CD4-positive, alpha-beta T cell treated with Interleukin-12 subunit alpha and Interleukin-12 subunit beta, for 1 hour (primary cell): ENCODE measurements at places on chromosomes 2 and 18.
A peak's percentile ranks its signal among the peaks of the same experiment; 100 is the strongest.

DNA sequence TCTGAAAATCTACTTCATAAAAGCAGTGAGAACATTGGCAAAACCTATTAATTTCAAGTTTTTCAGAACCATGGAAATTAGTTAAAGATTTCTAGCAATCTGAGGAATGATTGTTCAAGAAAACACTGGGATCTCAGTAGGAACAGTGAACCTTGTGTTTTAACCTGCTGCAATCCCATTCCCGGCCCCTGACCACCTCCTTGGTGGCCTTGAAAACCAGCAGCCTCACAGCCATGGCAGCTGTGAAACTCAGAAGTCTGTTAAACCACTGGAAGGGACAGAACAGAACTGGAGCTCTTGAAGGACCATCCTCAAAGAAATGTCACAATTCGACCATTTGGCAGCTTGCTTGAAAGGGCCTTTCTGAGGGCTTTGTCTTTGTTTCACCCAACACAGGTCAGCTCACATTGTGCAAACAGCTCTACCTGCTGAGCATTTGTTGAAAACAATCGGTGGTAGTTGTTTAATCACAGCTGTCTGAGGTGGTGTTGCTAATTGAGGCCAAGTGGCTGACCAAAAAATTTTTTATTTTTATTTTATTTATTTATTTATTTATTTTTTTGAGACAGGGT is 25.8 kb downstream of the NEDD4L start:
- no peak for DNase-seq

- DNase-seq: no peak
Observed at GRCh38 chr18:69590150-69590549, 189.5 kb downstream of the DOK6 start.

- DNase-seq: no peak
Observed at GRCh38 chr18:11487390-11487789, 122.0 kb upstream of the SLC35G4 start.

DNA sequence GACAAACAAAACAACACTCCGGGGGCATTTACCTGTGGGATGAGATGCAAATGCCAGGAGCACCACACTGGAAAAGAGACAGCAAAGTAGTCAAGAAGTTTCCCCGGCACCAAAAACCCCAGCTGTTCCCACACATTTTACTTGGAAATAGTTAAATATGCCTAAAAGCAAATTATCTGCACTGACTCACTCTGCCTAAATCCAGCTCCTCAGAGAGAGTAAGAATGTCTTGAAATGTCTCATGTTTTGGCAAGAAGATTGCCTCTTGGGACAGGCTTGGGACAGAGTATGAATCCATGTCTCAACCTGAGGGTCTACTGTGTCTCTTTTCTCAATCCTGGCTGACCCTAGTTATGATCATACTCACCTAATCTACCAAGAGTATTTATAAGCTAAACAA is 87.5 kb upstream of the RIOK3 start:
- no peak for DNase-seq

DNA sequence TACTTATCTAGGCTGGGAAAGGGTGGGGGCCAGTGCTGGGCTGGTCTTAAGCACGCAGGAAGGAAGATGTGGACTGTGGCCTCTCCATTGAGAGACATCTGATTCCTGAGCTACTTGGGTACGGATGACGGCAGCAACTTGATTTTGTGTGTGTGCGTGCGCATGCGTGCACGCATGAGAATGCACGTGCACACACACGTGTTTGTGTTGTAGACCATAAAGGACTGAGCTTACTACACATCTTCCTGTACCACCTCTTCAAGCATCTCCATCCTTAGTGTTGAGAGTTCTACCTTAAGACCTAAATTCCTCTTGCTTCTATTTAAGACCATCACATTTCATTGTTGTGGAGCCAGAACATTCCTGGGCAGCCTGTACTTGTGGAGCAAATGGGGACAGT is 9.5 kb downstream of the WNT6 start:
- DNase-seq: no peak

DNA sequence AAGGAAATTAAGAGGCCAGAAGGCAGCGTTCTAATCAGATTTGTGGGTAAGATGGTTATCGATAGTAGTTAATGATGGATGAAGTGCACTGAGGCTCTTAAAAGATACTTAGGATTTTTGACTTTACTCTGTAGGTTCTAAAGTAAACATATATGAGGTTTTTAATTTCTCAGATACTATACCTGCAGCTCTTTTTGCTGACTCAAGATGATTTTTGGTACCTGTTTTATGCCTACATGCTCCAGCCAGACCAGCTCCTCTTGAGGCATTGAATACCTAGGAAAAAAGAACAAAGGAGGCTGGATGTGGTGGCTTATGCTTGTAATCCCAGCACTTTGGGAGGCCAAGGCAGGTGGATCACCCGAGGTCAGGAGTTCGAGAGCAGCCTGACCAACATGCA is 241.7 kb upstream of the FOSL2 start:
- no peak for DNase-seq

DNA sequence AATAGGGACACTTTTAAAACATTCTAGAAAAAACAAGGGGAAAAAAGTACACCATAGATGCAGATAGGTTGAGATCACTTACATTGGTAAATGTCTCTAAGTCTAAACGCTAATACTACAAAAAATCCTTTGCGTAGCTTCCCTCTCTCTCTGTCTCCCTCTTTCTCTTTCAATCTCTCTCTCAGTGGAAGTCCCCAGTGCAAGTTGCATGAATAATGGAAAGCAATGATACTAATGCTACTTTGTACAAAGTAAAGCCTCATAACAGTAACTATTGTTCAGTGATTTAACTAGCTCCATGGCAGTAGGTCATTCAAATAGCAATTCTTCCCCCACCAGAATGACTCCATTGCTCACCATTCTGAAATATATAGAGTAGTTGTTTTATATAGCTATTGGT is 12.8 kb downstream of the MEIS1 start:
- no peak for DNase-seq

DNA sequence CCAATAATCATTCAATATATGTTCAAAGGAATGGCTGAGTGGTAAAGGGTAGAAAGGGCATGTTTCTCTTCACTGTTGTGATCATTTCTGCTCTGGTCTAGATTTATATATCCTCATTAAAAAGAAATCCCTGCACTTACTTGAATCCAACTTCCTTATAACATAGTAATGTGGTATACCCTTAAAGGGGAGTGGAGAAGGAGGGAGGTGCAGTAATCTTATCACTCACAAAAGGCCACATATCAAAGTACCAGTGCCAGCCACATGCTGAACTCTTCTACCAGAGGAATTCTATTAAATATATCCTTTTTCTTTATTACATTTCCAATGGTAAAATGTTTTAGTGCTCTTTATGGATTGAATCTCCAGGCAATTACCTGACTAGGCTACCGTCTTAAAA is 3.3 kb downstream of the KATNAL2 start:
- DNase-seq: no peak

DNA sequence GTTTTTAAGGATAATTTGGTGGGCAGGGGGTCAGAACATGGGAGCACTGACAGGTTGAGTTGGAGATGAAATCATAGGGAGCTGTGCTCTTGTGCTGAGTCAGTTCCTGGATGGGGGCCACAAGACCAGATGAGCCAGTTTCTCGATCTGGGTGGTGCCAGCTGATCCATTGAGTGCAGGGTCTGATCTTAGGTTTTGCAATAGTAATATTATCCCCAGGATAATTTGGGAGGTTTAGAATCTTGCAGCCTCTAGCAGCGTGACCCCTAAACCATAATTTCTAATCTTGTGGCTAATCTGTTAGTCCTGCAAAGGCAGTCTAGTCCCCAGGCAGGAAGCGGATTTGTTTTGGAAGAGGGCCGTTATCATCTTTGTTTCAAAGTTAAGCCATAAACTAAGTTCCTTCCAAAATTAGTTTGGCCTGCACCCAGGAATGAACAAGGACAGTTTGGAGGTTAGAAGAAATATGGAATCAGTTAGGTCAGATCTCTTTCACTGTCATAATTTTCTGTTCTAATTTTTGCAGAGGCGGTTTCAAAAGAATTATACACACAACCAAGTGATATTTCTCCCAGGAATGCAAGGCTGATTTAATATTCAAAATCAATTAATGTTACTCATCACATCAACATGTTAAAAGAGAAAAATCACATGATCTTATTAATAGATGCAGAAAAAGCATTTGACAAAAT is 23.0 kb downstream of the DBI start:
- DNase-seq: no peak

GRCh38 chr18:79245517-79246001 is 150.2 kb upstream of the NFATC1 start:
- DNase-seq: peak; percentile 62

DNA sequence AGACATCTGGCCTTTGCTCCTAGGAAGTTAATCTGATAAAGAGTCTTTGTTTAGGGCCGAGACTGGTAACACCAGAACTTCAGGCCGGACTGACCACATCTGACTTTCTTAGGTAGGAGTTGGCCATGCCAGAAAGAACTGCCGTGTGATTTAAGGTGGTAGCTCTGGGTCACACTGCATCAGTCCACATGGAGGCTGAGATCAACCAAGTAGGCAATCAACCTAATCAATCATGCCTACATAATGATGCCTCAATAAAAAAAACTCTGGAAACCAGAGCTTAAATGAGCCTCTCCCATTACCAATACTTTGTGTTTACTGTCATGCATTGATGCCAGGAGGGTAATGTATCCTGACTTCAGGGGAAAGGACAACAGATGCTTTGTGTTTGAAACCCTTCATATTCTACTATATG is 44.1 kb upstream of the ORC2 start:
- DNase-seq: no peak

- DNase-seq: no peak
Observed at GRCh38 chr2:33081691-33082090, 134.9 kb downstream of the LTBP1 start.

DNA sequence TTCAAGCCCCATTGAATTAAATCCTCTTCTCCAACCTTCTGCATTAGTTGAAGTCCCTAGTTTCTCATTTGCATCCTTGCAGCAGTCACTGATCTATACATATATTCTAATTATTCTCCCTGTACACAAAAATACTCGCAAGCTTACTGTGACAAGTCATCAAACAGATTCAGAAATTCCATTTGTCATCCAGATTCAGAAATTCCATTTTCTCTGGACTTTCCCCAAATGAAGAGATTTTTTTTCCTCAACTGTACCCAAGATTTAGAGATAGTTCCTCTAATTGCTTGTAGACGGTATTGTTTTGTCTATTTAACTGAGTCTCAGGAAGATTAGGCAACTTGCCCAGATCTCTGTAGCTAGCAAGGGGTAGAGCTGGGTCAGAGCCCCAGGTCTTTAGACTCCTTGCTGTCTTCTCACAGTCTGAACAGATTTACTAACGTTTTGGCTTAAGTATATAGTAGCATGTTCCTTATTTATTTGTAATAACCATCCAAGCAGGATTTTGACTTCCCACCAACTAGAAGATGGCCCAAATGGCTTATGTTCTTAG is 34.2 kb downstream of the RAB12 start:
- DNase-seq: no peak

GRCh38 chr2:101720732-101721131 is 23.2 kb downstream of the MAP4K4 start:
- no peak for DNase-seq

DNA sequence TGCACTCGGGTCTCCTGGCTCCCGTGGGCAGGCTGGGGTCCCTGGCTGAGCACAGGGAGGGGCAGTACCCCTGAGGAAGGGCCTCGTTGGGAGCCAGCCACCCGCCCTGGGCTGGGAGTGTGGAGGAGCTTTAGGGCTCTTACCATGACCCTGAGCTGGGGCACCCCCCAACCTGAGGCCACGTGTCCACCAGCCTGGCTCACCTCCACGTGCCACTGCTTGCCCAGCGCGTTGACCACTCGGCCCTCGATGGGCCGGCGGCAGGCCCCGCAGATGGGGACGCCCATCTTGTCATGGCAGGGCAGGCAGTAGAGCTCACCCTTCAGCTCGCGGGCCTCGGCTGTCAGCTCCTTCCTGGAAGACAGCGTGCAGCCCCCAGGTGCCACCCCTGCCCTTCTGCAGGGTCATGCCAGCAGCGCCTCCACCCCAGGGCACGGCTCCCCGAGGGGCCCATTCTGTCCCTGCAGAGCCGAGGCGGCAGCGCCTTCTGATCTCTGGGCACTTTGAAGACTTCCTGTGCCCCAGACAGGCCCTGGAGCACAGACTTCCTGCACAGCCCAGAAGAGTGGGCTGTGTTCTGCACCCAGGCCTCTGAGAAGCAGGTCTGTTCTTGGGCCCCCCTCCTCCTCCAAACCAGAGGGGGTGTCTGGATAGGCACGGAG is 4.0 kb upstream of the GPR17 start:
- peak; percentile 49 for DNase-seq

GRCh38 chr18:42131066-42131929 is 176.3 kb downstream of the PIK3C3 start:
- no peak for DNase-seq

DNA sequence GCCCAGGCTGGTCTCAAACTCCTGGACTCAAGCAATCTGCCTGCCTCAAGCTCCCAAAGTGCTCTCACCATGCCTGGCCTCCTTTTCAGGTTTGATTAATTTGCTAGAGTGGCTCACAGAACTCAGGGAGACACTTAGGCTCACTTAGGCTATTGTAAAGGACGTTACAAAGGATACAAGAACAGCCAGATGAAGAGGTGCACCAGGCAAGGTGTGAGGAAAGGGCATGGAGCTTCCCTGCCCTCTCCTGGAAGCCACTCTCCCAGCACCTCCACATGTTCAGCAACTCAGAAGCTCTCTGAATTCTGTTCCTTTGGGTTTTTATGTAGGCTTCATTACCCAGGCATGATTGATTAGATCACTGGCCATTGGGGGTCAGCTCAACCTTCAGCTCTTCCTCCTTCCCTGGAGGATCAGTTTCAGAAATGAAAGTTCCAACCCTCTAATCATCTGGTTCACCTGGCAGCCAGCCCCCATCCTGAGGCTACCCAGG is 78.7 kb upstream of the RGPD5 start:
- DNase-seq: no peak

GRCh38 chr2:127516041-127516762 is 10.1 kb downstream of the IWS1 start:
- no peak for DNase-seq

DNA sequence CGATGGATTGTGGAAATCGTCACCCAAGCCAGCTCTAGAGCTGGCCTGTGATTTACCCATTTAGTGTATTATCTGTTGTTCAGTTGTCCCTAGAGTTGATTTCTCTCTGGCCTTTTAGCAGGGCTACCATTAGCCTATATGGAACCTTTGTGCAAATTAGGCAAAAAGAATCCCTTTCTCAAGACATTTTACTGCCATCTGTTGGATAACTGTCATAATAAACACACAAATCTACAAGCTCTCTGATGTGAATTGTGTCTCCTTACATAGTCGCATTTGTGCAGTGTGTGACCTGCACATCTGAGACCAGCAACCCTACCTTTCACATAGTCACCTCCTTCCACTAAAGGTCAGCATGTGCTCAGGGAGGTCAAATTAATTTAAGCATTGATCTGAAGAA is 34.0 kb downstream of the LOXHD1 start:
- no peak for DNase-seq

GRCh38 chr2:192146069-192147015 is 48.4 kb downstream of the TMEFF2 start:
- no peak for DNase-seq

- DNase-seq: no peak
Observed at GRCh38 chr2:172336681-172337080, 90.7 kb upstream of the ITGA6 start.

DNA sequence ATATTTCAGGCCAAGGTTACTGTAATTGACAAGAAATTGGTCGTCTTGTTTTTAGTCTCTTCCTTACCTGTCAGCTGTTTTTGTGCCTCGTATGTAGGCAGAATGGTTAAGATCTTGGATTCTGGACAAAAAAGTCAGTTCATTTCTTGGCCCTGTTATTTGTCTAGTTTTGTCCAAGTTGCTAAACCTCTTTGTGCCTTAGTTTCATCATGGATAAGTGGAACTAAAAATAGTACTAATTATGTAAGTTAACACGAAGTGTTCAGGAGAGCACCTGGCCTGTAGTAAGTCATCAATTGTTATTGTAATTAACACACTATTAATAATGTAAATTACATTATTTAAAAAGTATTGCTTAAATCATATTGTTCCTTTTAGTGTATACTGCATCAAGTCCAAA is 148.0 kb downstream of the PARD3B start:
- no peak for DNase-seq
